ENCODE measurements at places on chromosomes 7 and 10.

DNA sequence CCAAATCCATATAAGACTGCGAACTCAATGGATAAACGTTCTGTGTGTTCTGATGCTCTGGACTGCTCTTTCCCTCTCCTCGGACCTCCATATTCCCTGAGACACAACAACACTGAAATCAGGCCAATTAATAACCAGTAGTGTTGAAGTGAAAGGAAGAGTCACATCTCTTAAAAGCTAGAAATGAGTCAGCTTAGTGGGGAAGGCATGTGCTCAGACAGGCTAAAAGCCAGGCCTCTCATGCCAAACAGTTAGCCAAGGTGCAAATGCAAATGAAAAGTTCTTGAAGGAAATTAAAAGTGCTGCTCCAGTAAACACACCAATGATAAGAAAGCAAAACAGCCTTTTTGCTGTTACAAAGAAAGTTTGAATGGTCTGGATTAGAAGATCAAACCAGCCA lies 29.3 kb downstream of the TNS3 start:
- DNase-seq: no peak

- DNase-seq: peak; percentile 56
These were observed 1.9 kb downstream of the TTYH3 start for GRCh38 chr7:2633538-2634266.

GRCh38 chr7:55469721-55470120 lies 102.6 kb downstream of the VOPP1 start:
- DNase-seq: no peak

- no peak for DNase-seq
These were observed 81.0 kb downstream of the TMEM270 start for GRCh38 chr7:73941836-73942551.

DNA sequence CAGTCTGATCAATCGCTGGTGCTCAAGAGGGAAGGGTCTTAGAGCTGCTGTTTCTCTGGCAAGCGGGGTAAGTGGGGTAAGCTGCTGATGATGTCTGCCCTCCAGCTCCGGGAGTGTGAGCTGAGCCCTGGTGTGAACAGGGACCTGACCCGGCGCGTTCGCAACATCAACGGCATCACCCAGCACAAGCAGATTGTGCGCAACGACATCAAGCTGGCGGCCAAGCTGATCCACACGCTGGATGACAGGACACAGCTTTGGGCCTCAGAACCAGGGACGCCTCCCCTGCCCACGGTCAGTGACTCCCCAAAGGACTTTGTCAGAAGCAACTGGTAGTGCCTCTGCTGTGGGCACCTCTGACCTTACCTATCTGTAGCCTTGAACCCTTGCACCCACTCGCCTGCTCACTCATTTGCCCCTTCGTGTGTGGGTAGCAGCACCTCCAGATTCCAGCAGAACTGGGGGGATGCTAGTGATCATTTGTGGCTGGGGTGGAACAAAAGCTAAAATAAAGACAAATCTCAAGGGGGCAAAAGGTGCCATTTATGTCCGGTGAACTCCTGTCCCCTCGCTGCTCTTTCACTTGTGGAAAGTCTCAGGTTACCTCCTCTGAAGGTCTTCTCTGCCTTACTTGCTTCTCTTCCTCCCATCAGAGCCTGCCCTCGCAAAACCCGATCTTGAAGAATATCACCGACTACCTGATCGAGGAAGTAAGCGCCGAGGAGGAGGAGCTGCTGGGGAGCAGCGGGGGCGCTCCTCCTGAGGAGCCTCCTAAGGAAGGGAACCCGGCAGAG lies 3.2 kb downstream of the UFSP1 start:
- no peak for DNase-seq

GRCh38 chr10:69817078-69817581 lies 15.4 kb downstream of the COL13A1 start:
- DNase-seq: no peak

- no peak for DNase-seq
These were observed 82.6 kb downstream of the PRKG1 start for GRCh38 chr10:51156926-51157325.

DNA sequence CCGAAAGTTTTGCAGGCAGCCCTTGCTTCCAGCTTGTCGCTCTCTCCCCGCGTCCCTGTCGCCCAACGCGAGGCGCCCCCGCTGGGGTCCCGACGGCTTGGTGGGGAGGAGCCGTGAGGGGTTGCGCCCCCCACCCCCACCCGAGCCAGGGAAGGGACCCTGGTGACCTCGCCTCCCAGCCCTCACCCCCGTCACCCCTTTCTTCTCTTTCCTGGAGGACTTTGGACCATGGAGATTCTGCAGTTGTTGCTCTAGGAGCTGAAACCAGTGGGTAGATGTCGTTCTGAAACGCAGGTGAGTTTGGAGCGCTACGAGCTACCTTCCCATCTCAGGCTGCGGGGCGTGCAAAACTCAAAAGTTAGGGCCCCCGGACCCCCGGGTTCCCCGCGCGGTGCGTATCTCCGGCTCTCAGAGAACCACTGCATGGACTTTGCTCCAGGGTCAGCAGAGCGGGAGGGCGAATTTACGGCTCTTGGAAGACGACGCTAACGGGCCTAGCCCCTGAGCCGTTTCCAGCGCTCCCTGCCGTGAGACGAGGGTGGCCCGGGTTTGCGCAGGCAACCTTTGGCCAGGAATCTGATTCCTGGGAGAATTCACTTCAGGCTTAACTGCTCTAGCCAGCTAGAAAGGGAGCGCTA lies 684 bp upstream of the ATXN7L1 start:
- DNase-seq: no peak

GRCh38 chr7:156475179-156475578 lies 165.4 kb upstream of the RNF32 start:
- no peak for DNase-seq

DNA sequence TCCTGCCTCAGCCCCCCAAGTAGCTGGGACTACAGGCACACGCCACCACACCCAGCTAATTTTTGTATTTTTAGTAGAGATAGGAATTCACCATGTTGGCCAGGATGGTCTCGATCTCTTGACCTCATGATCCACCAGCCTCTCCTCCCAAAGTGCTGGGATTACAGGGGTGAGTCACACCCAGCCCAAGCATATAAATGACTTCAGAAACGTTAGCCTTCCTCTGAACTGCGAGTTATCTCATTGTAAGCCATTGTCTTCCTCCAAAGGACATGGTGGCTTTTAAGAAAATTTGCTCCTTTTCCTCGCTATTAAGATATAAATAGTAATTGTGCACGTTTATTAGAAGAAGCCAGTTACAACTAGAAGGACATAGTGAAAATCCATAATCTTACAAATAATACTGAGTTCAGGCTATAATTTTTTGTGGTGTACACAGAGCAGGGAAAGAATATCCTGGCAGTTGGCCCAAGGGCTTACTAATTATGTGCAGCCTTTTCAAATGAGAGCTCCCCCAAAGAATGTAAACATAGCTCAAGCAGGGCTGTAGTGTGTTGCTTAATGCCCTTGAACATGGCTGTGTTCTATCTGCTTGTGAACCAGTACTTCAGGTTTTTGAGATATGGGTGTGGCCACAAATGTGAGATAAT lies 495.8 kb downstream of the PARD3 start:
- no peak for DNase-seq

DNA sequence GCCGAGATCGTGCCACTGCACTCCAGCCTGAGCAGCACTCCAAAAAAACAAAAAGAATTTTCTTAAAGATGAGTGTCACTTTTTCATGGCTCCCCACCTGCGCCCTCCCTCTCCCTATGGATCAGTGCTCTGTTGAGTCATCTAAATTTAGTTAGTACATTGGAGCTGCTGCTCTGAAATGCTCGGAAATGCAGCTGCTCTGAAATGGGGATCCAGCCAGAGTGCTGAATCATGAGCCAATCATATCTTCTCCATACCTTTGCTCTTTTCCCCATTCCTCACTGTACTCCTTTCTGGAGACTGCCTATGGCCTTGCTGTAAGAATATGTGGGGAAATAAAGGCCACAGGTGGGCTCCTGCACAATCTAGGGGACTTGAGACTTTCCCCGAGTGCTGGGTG lies 188.8 kb downstream of the ZNF438 start:
- DNase-seq: no peak

- no peak for DNase-seq
These were observed 67.1 kb downstream of the WAC start for GRCh38 chr10:28600056-28600455.

- no peak for DNase-seq
These were observed 80.5 kb downstream of the ABI1 start for GRCh38 chr10:26780106-26780792.

DNA sequence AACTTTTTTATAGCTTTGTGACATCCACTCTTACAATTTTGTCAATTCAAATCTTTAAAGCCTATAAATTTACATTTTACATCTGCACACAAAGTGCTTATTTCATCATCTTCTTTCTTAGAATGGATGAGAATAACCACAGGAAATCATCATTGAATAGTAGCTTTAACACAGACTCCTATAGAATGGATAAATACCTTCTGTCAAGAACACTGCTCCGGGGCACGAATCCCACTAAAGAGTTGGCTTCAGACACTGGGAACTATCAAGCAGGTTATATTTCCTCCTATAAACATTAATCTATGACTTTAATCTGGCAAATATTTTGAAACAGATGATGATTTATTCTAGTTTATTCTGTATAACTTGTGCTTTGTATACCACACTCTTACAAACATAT lies 269.7 kb upstream of the TPK1 start:
- no peak for DNase-seq

- DNase-seq: no peak
These were observed 63.1 kb downstream of the MALRD1 start for GRCh38 chr10:19111501-19112267.

- no peak for DNase-seq
These were observed 137.1 kb downstream of the RGS10 start for GRCh38 chr10:119405520-119405807.

- DNase-seq: no peak
These were observed 357.6 kb upstream of the CELF2 start for GRCh38 chr10:10660054-10660453.

DNA sequence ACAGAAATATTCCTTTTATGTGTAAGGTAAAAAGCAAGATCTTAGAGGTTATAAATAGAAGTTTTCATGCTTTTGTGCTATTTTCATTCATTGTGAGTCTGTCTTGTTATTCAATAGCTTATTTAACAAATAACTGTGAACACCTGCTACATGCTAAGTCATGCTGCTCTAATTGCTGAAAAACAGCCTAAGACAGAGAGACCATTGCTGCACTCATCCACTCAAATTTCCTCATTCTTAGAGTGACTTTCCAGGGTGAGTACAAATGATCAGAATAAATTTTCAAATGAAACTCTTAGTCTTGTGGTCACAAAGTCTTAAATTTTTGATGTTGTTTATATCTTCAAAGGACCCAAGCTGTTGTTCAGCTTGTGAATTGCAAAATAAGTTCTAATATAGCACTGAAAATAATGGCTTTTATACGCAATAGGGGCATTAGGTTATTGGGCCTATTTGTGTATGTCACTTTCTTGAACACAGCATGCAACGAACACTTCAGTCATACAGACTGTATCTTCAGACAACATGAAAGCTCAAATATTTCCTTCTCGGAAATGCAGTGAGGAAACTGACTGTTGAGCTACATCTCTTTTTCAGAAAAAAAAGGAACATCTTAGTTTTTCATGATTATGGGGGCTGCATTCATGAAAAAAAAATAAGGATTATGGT lies 247.9 kb upstream of the PCDH15 start:
- no peak for DNase-seq

DNA sequence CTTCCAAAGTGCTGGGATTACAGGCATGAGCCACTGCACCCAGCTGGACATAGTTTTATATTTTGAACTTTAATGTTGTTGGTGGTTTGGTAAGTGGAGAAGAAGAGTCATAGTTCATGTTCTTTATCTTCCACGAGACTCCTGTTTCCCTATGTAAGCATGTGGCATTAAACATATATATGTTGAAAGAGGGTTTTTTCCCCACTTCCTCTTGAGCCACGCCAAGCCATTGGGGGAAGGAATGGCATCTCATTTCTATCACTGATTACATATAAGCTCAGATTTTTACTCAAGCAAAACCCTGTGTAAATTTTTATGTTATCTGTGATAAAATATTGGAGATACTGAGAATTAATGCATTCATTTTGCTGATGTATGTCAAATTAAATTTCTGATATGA lies 300.4 kb downstream of the PHF14 start:
- no peak for DNase-seq

DNA sequence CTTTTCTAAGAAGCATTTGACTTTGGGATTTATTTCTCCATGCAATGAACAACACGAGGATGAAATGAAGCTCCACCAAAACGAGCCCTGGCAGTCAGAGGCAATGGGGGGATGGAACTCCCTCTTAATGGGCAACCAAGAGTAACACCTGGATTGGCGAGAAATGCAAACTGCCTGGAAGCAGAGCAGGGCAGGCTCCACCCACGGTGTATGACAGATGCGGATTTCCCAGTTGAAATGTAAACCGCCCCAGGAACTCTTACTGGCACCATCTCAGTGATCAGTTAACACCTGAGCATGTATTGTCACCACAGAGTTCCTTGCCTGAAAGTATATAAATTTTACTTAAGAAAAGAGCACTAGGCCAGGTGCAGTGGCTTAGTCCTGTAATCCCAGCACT lies 47.3 kb upstream of the AUTS2 start:
- no peak for DNase-seq

DNA sequence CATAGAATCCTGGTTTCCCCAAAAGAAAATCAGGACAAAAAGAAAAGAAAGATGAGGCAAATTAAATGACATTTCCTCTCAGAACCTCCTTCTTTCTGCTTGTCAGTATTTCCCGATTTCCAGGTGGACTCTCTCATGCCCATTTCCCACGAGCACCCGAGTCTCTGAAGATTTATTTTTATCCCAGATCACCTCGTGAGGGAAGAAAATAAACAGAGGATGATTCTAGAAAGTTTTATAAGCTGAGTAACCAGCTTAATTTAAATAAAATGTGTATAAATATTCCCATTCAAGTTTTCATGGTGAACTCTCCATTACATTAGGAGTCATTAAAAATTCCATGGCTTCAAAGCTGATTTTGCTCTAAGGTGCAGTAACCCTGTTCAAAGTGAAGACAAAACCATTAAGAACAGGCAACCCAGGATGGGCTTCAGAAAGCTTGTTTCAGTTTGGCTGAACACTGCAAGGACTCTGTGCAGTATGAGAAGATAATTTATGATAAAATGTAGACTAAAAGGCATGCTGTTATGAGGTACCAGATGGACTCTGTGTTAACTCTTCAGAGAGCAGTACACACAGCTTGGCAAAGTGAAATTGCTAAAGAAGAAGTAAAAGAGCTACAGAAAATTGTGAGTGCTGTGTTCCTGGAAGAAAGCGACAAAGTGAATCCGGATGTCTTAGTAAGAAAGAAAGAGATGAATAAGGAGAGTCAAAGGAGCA lies 521.3 kb upstream of the LRRN3 start:
- no peak for DNase-seq

- DNase-seq: no peak
These were observed 43.1 kb upstream of the GPAM start for GRCh38 chr10:112226439-112227248.

DNA sequence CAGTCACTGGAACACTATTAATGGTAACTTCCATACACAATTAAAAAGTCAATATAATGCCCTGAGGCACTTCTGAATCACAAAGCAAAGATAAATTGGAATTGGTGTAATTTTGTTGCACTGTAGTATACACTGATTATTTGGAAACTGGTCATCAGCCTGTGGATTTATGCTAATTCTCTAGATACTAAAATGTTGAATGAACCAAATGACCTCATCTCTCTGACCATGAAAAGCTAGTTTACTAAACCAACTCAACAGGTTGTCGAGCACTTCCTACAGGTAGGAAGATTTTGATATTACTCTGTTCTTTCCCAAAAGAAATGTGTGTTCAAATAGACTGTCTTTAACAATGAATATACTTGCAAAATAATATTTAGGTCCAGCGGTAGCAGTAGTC lies 5.3 kb downstream of the NRP1 start:
- no peak for DNase-seq
